Mesothelial cell of epicardium (in vitro differentiated cells): ENCODE measurements at places on chromosomes 13 and 19. TPM values are rescaled to one million over a fixed set of nuclear protein-coding genes. Genes with fewer than 3 reads are reported as not detected.

Gene SHISA2
- total RNA-seq: 4.5 to 4.9 TPM (median 4.7 TPM) in 3 replicates

Gene ZNF563
- 3.9 to 5.0 TPM (median 4.5 TPM) in 3 replicates for total RNA-seq

Gene NALCN
- 2.1 to 2.5 TPM (median 2.2 TPM) in 3 replicates for total RNA-seq

Gene FGF22
- total RNA-seq: 0.25 to 0.38 TPM in 2 of 3 replicates, not detected in the other

Gene F10
- 12.1 to 15.1 TPM (median 12.3 TPM) in 3 replicates for total RNA-seq
